Activated CD4-positive, alpha-beta T cell treated with anti-CD3 and anti-CD28 coated beads for 24 hours (primary cell): ENCODE measurements at places on chromosomes 6 and 20.
A peak's percentile ranks its signal among the peaks of the same experiment; 100 is the strongest.

DNA sequence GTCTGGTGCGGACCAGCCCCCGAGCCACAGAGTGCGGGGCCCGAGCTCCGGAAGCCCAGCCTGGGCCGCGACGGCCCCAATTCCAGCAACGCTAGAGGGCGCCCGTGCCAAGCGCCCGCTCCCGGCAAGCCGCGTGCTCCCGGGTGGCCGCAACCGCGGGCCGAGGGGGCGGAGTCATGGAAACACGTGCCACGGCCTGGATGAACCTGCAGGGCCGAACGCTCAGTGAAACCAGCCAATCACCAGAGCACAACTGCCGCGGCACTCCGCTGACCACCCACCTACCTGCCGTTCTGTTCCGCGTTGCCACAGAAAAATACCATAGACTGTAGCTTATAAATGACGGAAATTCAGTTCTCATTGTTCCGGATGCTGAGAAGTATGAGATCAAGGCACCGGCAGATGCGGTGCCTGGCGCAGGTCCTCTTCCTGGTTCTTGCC lies 85.7 kb upstream of the FOXC1 start:
- DNase-seq, result peak; percentile 73

GRCh38 chr6:105713474-105714118 lies 310.7 kb upstream of the PREP start:
- DNase-seq, result no peak

GRCh38 chr6:114389111-114389510 lies 46.3 kb upstream of the HS3ST5 start:
- no peak for DNase-seq

DNA sequence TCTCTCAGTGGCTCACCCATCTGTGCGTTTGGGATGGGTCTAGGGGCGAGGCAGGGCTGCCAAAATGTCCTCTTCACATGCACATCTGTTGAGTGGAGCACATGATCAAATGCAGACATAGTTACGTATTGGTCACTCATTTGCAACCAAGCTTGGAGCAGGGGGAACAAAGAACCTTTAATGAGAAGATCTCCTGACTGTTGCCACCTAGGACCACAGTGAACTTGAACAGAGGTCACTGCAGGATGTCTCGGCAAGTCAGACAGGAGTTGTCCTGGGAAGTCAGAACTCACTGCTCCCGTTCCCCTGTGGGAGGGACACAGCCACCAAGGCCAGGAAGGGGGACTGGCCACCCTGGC lies 73.4 kb downstream of the SSR1 start:
- DNase-seq, result no peak

GRCh38 chr20:53547664-53548239 lies 45.9 kb downstream of the ZNF217 start:
- peak; percentile 18 for DNase-seq

DNA sequence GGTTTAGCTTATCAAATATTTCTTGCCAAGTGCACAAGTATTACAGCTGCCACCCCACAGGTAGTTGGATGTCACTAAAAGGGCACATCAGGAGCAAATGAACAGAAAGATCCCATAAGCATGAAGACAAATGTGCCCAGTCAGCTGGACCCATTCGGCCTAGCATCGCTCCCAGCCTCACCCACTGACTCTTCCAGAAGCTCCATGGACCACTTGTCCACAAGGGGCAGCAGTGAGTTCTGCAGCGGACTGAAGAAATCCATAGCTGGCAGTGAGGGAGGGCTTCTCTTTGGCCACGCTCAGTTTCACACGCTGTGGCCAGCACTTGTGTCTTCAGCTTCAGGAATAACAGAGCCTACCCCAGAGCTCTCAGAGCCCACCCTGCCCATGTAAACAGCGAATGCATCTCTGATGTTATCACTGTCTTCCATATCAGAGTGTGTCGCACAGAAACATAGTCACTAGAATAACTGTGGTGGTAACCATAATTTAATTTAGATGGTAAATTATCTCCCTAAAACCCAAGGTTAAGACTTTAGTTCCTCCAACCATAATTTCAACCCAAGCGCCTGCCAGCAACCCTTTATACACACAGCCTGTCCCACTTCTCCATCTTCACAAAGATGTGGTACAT lies 15.8 kb downstream of the CGA start:
- DNase-seq, result peak; percentile 39

DNA sequence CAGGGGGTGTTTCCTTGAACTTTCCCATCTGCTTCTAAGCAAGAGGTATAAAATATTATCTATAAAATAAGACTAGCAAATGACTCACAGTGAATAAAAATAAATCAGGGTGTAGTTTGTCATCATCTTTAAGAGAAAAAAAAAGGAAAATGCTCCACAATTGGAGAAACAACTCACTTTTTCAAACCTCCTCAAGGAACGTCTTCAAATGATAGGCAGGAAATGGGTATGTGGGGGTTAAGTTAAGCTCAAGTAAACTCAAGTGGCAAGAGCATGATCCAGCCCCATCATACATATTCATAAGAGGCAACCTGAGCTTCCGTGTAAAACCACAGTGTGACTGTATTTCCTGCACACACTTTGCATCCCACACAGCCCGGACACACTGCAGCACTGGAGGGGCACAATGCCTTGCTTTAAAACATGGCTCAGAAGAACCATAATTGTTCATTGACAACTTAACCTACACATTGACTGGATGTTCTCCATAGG lies 58.5 kb upstream of the CEP85L start:
- peak; percentile 49 for DNase-seq

- DNase-seq, result no peak
These were observed 12.9 kb upstream of the MICB start for GRCh38 chr6:31485055-31485454.

DNA sequence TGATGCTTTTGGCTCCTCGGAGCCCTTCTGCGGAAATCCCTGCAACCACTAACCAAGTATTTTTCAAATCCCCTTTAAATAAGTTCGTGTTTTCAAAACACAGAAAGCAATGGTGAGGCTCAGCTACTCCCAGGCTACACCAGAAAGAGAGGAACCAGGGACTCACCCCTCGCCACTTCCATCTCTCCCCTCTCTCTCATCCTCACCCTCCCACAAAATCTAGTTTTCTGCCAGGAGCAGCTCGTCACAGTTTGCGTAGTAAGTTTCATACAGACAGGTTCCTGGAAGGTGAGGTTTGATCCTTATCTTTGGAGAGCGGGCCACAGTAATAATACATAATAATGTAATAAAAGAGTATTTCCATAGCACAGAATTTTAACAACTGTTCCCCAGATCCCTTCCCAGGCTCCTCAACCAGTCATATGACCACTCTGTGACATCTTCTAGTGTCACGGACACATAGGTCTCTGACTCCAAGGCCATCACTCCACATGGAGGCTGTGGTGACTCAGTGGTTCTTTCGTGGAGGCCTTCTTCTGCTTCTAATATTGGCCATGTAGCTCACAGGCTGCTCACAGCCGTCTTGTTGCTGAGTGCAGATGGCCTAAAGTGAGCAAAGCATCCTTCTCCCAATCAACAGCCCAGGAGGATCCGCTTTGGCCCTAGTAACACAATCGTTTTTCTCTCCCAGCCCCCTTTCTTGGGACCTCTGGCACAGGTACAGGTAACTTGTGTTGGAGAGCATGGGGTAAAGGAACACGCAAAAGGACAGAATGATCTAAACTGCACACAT lies 295.7 kb downstream of the CDC5L start:
- DNase-seq, result no peak

GRCh38 chr6:54100411-54101006 lies 10.7 kb upstream of the MLIP start:
- DNase-seq, result no peak

DNA sequence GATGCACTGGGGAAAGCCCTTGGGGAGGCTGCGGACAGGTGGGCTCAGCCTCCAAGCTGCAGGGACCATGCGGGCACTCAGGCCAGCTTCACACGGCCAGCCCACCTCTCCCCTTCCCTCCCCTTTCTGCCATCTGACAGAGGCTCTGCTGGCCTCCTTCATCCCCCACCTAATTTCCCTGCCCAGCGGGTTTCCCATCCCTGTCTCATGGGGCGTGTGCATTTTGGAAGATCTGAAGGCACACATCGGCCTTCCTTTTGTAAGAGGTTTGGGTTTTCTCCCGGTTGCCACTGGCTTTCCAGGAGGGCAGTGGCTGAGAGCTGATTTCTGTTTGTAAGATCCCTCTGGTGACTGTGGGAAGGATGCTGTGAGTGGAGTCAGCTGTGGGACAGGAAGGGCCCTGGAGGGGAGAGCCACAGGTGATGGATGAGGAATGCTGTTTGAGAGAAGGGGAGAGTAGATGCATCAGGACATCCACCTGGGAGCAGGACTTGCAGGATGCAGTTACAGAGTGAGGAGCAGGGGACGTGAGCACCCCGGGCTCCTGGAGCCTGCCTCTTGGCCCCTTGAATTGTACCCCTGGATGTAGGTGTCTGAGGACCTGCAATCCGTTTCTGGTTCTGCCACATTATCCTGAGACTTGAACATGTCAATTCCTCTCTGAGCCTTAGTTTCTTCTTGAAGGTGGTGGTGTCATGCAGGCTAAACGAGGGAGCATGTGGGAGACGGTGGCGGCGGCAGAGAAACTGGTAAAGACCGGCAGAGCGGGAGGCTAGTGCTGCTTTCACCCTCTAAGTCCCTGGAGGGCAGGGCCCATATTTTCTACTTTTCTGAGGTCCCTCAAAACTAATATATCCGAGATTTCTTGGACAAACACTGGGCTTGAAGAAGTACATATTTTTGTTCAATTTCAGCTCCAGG lies 5.9 kb upstream of the TUBB1 start:
- DNase-seq, result no peak

DNA sequence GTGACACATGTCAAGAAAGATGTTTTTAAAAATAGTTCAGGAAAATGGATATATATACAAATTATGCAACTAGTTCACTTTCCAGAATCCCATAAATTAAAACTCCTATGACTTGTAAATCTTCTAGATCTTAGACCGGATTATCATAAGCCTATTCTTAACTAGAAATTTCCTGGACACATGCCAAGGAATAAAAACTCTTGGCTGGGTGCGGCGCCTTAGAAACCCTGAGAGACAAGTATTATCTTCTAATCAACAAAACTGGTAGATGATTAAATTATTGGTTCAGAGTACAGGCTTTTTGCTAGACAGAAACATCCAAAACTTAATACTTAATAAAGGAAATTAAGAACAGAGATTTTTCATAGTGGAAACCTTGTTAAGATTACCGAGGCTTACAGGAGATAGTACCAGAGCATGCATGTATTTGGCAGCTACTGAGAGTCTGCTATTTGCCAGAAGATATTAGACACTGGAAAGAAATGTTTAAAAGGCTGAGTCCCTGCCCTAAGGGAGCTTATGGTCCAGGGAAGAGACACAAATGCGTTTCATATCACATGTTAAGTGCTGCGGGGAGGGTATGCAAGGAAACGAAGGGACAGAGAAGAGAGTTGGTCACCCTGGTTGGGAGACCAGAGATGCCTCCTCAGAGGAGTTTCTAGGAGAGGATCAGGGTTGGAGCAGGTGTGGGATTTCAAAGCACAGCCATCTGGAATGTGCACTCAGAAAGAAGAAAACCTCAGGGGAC lies 46.5 kb upstream of the IFNGR1 start:
- DNase-seq, result no peak

GRCh38 chr6:10419749-10420545 lies 5.1 kb upstream of the TFAP2A start:
- DNase-seq, result no peak

- DNase-seq, result no peak
These were observed 239.2 kb downstream of the KCNQ5 start for GRCh38 chr6:72861059-72861458.

DNA sequence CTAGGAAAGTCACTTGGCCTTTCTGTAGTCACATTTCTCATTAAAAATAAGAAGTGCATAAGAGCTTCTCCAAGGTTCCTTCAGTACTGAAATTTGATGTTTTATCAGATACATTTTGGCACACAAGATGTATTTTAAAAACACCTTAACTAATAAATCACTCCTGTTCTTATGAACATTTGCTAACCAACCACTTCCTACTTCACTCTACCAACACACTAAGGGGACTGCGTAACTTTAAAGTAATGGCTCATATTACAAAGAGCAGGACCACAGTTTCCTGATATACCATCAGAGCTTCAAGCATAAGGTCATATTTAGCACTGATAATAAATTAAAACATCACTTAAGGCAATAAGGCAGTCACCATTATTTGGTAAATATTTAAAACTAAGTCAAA lies 104.4 kb downstream of the RALGAPA2 start:
- no peak for DNase-seq

DNA sequence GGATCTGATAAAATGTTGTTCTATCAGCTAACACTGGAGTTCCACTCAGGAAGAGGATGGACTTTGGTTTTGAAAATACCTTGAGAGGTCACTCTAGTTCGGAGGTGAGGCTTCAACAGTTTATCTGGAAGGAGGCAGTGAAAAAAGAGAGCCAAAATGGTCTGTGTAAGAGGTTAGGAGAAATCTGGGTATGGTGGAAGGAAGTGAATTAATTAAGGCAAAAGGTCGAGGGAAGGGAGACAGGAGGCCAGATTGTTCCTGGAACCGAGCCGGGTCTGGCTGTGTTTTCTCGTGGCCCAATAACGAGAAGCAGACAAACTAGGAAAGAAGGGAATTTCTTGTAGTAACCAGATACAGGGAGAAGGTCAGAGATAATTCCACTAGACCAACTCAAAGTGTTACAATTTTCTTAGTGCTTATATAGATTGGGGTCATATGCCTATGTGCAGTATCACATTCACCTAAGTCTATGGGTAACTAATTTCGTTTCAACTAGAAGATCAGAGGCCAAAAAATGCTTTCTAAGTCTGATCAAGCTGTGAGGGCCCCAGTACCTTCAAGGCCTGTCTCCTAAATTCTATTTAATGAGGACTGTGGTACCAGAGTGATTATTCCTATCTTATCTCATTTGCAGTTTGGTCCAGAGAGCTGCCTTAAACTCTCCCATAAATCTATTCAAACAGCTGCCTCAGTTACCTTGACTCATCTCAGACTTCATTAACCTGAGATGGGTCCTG lies 96.0 kb upstream of the SNX9 start:
- DNase-seq, result no peak

DNA sequence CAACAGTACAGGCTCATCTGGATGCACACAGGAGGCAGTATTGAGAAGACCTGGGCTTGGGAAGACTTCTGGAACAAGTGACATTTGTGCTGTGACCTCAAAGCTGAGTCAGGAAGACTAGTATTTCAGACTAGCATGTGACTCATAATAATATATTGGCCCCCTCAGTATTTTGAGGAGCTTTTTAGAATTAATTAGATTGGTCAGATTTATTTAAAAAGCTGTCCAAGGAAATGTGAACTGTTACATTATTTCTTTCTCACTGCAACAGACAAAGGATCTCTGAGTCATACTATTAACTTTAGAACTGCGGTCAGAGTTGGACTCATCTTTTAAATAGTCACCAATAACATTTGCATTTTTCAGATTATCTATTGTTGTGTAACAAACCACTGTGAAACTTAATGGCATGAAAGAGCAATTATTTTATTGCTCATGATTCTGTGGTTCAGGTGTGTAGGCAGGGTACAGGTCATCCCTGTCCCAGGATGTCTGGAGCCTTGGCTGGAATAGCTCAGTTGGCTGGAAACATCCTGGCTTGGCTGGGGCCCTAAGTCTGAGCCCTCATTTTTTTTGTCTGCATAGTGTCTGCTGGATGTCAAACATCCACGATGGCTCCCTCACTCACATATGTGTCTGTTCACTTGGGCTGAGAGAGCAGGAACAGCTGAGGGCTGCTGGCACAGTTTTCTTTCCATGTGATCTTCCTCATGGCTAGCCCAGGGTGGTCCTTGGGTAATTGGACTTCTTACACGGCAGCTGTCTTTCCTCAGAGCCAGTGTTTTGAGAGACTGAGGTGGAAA lies 46.9 kb downstream of the MAP3K4 start:
- DNase-seq, result no peak
